NCI-H1694 treated with DMSO at 0.1 percent for 48 hours (cell line): ENCODE measurements at places on chromosomes 3 and 15.

DNA sequence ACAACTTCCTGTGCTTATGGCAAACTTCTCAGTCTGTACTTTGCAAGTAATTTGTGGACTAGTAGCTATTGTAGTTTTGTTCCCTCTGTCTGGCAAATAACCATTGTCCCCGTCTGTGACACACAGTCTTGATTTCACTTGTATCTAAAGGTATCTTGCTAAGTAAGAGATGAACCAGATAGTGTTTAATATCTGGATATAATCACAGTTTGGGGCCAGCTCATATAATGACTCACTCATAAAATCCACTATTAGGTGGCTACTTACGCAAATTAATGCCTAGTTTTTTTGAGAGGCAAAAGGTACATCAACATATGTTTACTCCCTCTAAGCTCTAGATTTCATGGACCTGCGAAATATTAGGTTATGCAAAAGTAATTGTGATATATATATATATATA, 30.4 kb downstream of the VGLL3 start:
- DNase-seq = no peak

DNA sequence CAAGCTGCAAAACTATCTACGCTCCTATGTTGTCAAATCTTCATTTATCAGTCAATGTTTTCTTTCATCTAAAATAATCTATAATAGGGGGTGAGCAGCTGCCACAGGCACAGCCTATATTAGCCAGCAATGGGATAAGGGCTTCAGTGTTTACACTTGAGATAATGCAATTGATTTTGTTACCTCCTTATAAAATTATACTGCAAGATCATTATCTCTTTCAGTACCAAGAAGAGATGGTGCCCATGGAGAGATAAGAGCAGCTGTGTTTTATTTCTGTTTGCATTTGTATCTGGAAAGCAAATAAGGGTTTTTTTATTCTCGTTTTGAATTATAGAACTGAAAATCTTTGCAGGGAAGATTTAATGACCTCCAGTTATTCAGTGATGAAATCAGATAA, 68.9 kb downstream of the PLD1 start:
- no peak for DNase-seq

DNA sequence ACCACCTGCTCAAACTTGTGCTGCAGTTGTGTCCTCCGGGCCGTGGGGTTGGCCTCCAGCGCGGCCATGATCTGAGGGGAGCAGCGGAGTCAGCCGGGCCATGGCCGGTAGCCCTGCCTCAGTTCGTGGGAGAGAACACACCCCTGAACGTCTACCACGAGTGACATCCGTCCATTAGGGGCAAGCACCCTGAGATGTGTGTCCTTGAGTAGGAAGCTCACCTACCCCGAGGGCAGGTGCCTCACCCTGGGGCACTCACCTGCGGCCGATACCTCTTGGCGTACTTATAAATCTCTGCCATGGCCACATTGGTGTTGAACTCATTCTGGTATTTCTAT, 13.4 kb downstream of the H1-8 start:
- no peak for DNase-seq

- DNase-seq = no peak
These were observed 505.1 kb downstream of the FHIT start for GRCh38 chr3:60746043-60746638.

- DNase-seq = no peak
These were observed 71.5 kb upstream of the PLXNA1 start for GRCh38 chr3:126911162-126912026.
